ENCODE measurements at places on chromosomes 3 and 15.

DNA sequence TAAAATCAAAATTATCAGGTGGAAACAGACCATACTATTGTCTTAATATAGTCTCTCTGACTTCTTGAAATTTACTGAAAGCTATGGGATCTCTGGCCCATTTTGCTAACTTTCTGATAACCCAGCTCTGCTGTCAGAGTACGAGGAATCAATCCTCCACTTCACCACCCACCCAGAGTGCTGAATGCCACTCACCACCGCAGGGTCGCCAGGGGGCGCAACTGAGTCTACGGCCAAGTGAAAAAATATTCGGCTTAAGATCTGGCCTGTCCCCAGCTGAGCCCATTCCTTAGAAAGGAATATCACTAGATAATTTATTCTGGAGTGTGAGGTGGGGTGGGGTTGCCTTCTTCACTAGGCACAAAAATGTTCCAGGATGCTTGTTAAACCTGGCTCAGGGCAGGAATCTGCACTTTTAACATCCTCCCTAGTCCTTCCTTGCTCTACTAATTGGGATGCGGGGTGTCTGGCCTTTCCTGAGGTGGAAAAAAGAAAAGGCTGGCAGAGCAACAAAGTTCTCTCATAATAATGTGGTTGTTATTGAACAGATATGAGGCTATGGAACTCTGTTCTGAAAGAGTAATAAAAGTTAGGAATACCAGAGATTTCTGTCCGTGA is 520.6 kb downstream of the MFSD1 start:
- DNase-seq = peak; percentile 70

- DNase-seq = no peak
These were observed 1.1 kb downstream of the ANPEP start for GRCh38 chr15:89813381-89814111.

DNA sequence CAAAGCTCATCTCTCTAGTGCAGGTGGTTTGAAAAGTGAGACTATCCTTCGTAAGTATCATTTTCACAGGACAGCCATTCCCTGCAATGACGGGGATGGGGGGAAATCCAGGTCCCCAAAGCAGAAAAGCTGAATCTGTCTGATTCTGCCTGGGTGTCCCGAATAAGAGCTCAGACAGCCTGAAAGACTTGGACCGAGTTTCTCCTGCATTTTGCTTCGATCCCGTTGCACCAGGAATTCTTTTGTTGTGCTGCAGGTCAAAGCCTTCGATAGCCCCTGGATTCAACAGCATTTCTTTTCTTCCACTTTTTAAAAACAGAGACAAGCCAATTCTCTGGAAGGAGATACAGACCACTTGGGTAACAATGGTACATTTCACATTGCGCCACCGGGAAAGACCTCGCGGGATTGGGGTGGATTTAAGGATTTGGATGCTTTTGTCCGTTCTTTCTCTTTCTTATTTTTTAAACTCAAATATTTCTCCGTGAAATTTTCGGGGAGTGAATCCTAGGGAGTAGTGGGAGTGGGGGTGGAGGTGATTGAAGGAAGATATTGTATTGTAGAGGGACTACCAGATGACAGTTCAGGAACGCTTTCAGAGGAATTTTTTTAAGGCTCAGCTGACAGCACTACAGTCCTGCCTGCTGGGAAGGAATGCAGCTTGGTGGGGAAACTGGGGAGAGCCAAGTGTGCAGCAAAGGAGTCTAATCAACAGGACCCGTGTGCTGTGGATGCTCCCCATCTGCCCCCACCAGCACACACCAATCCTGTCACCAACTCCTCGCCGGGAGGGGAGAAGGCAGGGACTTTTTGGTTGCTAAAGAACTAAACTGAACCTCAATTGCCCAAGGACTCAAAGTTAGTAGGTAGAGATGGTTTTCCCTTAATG is 2.6 kb downstream of the SLITRK3 start:
- no peak for DNase-seq

DNA sequence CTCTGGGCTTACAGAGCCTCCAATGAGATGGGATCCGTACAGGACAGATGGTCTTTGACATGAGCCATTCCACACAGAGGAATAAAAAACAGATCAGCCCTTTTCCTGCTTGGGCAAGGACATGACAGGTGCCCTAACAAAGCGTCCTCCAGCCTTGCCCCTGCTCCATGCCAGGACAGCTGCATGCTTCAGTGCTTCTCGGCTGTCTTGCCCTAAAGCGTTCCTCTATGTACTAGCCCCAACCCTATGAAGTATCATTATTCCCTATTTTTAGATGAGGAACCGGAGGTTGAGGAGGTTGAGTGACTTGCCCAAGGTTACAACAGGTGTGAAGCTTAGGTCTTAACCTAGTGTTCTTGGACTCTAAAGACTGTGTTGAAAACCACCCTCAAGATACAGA is 10.5 kb downstream of the POMGNT2 start:
- no peak for DNase-seq

DNA sequence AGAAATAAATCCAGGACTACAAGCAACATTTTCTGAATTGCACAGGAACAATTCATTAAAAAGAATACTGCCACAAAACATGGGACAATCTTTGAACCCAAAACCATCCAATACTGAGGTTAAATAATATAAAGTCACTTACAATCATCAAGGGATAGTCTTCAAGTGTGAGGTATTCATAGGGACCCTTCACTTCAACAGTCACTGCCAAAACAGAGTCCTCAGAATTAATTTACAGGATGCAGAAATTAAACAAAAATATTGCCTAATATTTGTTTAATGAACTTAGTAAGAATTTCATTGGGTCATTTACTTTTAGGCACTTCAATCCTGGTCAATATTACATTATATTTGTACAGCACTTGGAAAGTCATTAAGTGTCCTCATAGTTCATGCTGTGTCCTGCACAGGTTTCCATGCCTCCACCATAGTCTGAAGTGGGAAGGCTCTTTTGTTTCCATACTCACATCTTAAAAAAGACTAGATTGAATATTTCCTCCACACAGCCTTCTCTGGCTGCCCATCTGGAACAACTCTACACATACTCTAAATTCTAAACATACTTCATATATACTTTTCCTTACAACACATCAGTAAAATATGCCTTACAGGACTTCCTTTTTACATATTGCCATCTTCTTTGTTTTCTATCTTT is 31.6 kb upstream of the VPS39 start:
- DNase-seq = no peak

DNA sequence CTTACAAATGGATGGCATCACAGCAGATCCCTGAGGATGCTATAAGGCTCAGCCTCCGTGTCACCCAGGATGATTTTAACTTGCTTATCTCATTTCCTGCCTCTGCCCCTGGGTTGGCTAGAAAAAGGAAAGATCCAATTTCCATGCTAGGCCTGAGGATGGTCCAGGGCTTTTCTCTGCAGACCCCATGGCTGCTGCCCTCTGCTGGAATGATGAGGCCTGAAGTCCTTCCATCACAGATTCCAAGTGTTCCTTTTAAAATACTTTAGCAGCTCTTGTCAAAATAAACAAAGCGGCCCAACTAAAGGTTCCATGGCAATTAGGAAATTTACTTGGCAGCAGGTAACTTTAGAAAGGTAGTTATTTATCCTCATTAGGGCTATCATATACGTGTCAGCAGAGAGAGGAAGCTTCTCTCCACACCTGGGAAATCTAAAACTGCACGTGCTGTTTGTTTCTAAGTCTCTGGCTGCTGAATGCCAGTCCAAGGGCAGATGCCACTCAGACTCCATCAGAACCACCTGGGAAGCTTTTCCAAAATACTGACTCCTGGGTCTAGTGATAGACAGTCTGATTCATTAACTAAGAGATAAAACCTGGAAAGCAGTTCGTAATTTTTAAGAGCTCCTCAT is 401.9 kb upstream of the IL12A start:
- DNase-seq = no peak

DNA sequence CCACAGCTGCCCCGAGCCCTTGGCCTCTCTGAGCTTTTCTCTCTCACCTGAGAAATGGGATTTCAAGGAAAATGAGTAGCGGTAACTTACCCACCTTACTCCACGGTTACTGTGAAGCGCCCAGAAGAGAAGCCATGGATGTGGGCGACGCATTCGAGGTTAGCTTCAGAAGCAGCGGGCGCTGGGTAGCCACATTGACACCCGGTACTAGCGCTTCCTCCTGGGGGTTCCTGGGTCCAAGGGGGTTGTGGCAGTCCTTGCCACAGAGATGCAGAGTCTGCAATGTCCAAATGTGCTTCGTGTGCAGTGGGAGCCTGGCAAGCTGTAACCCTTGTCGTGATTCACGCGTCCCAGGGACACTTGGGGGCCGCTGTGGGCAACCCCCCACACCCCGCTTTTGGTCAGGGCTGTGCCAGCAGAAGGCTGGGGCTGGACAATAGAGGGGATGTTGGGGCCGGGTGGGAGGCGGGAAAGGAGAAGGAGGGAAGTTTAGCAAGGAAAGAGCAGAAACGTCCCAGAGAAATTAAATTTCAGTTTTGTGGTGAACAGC is 41.4 kb upstream of the FURIN start:
- DNase-seq = no peak

GRCh38 chr3:9111866-9112265 is 137.6 kb downstream of the SRGAP3 start:
- no peak for DNase-seq

- DNase-seq = no peak
These were observed 72.7 kb upstream of the SNRK start for GRCh38 chr3:43213631-43214030.

- DNase-seq = no peak
These were observed 193.7 kb upstream of the RORA start for GRCh38 chr15:61422773-61423172.

DNA sequence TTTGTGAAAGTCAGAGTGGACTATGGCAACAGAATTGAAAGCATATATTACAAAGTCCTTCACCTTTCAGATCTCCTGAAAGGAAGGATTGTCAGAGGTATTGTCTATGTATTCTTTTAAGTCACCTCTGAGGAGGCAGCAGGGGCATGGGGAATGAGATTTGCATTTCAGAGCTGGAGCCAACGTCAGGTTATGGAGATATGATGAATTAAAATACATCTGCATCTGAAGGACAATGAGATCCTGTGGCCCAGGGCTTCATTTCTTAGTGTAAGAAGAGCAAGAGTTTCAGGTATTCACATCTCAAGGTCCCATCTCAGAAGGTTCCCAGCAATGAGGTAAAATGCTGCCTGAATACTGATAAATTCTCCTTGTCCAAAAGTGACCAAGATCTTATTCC is 695.8 kb downstream of the TUSC7 start:
- DNase-seq = no peak

DNA sequence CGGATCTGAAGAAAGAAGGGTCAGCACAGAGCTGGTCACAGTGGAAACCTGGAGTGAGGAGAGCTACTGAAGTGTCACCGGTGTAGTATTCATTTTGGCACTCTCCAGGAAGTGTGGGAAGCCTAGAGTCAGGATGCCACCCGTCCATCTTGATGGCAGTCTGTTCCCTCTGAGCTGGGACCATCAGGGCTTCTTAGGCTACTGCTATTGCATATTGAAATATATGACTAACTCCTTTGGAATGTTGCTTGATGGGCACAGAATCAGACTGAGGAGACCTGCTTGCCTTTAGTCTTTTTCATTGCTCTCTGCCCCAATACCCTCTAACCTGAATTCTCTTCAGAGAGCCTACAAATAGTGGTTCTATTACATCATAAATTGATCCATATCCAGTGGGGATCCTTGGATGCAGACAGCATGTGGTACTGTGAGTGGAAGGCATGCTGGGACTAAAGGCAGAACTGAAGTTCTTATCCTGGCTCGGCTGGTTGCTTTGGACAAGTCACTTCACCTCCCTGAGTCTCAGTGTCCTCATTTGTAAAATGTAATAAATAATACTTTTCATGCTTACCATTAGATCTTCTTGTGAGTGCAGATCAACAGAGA is 143.5 kb downstream of the PDE8A start:
- no peak for DNase-seq

DNA sequence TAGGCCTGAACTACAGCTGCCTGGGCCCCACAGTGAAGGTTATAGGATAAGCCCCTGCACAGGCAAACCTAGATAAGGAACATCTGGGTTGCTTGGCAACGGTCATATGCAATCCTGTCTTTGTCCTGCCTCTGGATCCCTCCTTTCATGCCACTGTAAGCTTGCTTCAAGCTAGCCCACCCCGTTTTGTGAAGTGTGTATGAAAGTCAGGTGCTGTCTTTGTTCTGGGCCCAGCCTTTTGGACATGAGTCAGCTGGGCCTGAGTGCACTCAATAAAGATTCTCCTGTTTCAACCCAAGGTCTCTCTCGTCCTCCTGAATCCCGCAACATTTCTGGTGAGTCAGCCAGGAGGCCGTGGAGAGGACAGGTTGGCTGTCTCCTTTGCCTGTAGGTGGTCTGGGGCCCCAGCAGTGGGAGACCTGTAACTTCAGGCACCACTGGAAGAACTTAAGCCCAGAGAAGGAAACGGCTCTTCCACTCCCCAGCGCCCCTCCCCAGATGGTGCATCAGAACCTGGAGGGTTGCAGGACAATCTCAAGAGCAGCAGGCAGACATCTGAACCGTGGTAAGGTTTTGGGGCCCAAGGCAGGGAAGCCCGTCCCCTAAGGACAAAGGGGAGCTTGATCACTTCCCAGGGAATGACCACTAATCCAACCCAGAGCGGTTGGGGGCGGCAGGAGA is 8.3 kb upstream of the SLC9C1 start:
- no peak for DNase-seq

DNA sequence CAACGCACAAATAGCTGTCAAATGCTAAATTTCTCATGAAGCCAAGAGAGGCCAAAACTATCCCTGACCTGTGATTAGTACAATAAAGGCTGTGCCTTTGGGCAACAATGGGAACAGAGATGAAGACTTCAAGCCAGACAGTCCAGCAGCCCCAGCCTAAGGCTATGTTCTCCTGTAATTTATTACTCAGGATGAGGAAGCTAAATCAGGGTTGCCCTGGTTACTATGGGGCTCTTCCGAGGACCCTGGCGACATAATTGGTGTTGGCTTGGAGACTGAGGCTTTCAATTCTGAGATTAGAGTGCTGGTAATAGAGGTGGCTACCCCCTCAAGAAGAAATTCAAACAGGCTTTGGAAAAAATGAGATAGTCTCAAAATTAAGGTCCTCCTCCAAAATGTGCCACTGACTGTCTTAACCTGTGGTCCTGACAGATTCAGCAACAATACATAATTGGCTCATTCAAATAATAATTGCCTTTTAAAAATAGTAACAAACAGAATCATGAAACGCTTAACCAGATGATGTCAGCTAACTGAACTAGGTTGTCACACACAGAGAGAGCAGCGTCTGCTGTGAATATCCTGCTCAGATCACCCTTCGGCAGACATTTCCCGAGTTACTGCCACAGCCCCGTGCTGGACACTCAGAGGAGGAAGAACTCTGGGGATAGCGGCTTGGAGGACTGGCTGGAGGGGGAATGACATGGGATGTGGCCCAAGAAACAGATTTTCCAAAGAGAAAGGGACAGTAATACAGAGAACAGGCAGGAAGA is 43.0 kb downstream of the NSMCE3 start:
- no peak for DNase-seq

- DNase-seq = no peak
These were observed 117.5 kb downstream of the PGPEP1L start for GRCh38 chr15:98889930-98890695.

All from activated CD8-positive, alpha-beta memory T cell treated with anti-CD3 and anti-CD28 coated beads, Interleukin-2, amount 50 U/mL, for 48 hours (primary cell).